A549 treated with GW870086 at 1 μM for 4 hours (cell line): ENCODE measurements at places on chromosomes 12 and 14. TPM values are rescaled to one million over a fixed set of nuclear protein-coding genes. Genes with fewer than 3 reads are reported as not detected.

Gene MGP
- not detected in 5 replicates for total RNA-seq

Gene TAS2R14
- 0.43 to 0.61 TPM (median 0.56 TPM) in 5 replicates for total RNA-seq

Gene SIRT4
- 0.48 to 1.7 TPM (median 0.76 TPM) in 5 replicates for total RNA-seq

Gene EIF2S3B
- 0.29 to 0.82 TPM (median 0.59 TPM) in 5 replicates for total RNA-seq

Gene PLEKHD1
- 0.03 to 0.07 TPM (median 0.03 TPM) in 3 of 5 replicates, not detected in the others for total RNA-seq

Gene SMCO2
- 0.12 TPM in 1 of 5 replicates, not detected in the others for total RNA-seq

Gene KCNMB4
- total RNA-seq: 0.11 to 0.51 TPM (median 0.25 TPM) in 5 replicates

Gene SYT10
- total RNA-seq: not detected in 5 replicates

Gene AKAP6
- total RNA-seq: 0.24 to 0.84 TPM (median 0.45 TPM) in 5 replicates

Gene INHBC
- total RNA-seq: not detected in 5 replicates

Gene RAB35
- 67.6 to 80.0 TPM (median 78.1 TPM) in 5 replicates for total RNA-seq

Gene TEAD4
- 36.6 to 46.0 TPM (median 45.1 TPM) in 5 replicates for total RNA-seq

Gene APOF
- total RNA-seq: not detected in 5 replicates

Gene KRT73
- not detected in 5 replicates for total RNA-seq

Gene PRB2
- total RNA-seq: not detected in 5 replicates

Gene BCL2L14
- 0.10 TPM in 1 of 5 replicates, not detected in the others for total RNA-seq
